ENCODE measurements at places on chromosomes 13 and 19. TPM values are rescaled to one million over a fixed set of nuclear protein-coding genes. Genes with fewer than 3 reads are reported as not detected.

Gene RXFP2
- not detected for polyA plus RNA-seq

Gene FCAR
- not detected for polyA plus RNA-seq

Gene ZNF230
- 1.5 TPM for polyA plus RNA-seq

Gene LILRB4
- polyA plus RNA-seq, result not detected

Gene ZFP82
- 1.4 TPM for polyA plus RNA-seq

Gene ACP7
- not detected for polyA plus RNA-seq

Gene OR7D2
- not detected for polyA plus RNA-seq

Gene KL
- polyA plus RNA-seq, result not detected

Gene KLK12
- not detected for polyA plus RNA-seq

Gene MPHOSPH8
- 16.4 TPM for polyA plus RNA-seq

Gene ZNF576
- 19.5 TPM for polyA plus RNA-seq

Gene ATP13A1
- 43.8 TPM for polyA plus RNA-seq

Gene KLK1
- not detected for polyA plus RNA-seq

Gene ZNF528
- 14.3 TPM for polyA plus RNA-seq

Gene KIR2DL1
- polyA plus RNA-seq, result not detected

Gene DMAC2
- 78.5 TPM for polyA plus RNA-seq

Gene NLRP9
- not detected for polyA plus RNA-seq

Gene AP1M2
- 0.17 TPM for polyA plus RNA-seq

Gene CHERP
- polyA plus RNA-seq, result 13.5 TPM

Gene FFAR2
- polyA plus RNA-seq, result not detected

Gene ZFP28
- 3.0 TPM for polyA plus RNA-seq

Gene COL4A1
- polyA plus RNA-seq, result 337 TPM

Gene IRGC
- polyA plus RNA-seq, result not detected

Gene NLRP11
- polyA plus RNA-seq, result not detected

Gene SLC7A1
- polyA plus RNA-seq, result 22.3 TPM

Gene ZMYM5
- polyA plus RNA-seq, result 5.2 TPM

Gene KLK4
- not detected for polyA plus RNA-seq

Gene MPV17L2
- polyA plus RNA-seq, result 19.5 TPM

Gene KIR3DL2
- polyA plus RNA-seq, result not detected

Gene GPC6
- polyA plus RNA-seq, result 14.3 TPM

Gene IGFL1
- not detected for polyA plus RNA-seq

Gene PGLYRP1
- polyA plus RNA-seq, result not detected

Gene PINLYP
- polyA plus RNA-seq, result 1.4 TPM

Gene ZNF878
- polyA plus RNA-seq, result 0.05 TPM

Gene NTN5
- polyA plus RNA-seq, result 0.11 TPM

Gene CEACAM8
- not detected for polyA plus RNA-seq

Gene KIR3DL1
- not detected for polyA plus RNA-seq

Gene CGB2
- polyA plus RNA-seq, result not detected

Gene TSSK6
- 2.2 TPM for polyA plus RNA-seq

Gene ZNF561
- polyA plus RNA-seq, result 22.5 TPM

Gene LHB
- polyA plus RNA-seq, result not detected
